ENCODE measurements at places on chromosomes 5 and 9.

- no peak for DNase-seq
These were observed 1890.1 kb upstream of the WWC1 start for GRCh38 chr5:166401391-166401790.

GRCh38 chr5:109981979-109982378, 292.3 kb downstream of the MAN2A1 start:
- DNase-seq: no peak

DNA sequence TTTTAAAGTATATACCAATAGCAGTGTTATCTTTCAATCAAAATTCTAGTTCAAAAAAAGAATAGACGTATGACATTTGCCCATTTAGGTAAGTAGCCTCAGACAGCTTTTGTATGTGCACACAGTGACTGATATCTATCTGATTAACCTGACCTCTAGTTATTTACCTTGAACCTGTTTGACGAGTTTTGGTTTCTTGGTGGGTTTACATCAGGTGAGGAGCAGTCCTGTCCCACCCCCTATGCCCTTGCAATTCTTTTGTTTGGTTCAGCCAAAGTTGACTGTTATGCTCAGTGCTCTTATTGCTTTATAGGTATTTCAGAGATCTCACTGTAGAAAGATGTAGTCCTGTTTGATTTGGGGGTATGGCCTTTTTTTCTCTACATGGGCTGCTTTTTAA, 147.2 kb downstream of the ISOC1 start:
- no peak for DNase-seq

DNA sequence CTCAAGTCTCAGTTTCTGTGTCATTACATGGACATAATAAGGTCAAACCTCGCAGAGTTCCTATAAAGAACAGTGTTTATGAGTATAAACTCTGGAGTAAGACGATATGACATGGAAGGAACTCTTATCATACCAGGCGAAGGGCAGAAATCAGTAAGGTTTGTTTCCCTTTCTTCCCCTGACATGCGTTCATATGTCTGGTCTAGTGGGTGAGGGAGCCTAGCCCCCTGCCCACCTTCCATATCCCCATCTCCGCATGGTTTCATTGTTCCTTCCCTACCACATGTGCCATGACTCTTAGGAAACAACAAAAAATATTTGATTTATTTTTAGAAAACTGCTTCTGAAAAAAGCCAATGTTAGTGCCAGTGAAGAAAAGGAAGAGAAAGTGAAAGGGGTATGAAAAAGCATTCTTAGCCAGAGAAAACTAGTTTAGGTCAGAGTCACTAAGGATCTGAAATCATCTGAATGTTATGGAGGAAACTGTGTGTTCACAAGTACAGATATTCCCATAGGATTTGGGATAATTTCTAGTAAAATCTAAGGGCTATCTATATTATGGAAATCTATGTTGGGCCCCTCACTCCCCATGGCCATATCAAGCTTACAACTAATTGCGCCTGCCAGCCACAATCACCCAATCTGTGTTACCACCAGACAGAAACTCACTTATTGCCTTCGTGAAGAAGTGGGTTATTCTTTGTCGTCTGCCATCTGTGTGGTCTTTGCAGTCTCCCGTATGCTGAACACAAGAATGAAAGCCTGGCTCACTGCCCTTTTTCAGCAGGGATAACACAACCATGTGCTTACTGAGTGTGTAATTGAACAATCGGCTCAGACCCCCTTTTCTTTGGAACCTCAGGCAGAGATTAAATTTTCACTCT, 19.9 kb upstream of the HMHB1 start:
- DNase-seq: peak; percentile 16

DNA sequence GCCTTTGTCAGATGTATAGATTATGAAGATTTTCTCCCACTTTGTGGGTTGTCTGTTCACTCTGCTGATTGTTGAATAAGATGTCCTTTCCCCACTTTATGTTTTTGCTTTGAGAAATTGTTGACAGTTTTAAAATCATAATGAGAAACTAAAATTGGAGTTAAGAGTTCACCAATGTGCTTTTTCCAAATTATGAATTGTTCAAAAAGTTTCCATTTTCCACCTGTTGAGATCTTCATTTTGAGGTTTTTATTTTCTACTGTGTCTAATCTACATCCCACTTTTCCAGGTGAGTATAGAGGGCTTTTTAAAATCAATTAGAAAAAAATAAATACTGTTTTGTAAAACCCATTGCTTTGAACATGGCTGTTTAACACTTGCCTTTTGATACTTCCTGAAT, 55.8 kb downstream of the LNPEP start:
- DNase-seq: no peak

DNA sequence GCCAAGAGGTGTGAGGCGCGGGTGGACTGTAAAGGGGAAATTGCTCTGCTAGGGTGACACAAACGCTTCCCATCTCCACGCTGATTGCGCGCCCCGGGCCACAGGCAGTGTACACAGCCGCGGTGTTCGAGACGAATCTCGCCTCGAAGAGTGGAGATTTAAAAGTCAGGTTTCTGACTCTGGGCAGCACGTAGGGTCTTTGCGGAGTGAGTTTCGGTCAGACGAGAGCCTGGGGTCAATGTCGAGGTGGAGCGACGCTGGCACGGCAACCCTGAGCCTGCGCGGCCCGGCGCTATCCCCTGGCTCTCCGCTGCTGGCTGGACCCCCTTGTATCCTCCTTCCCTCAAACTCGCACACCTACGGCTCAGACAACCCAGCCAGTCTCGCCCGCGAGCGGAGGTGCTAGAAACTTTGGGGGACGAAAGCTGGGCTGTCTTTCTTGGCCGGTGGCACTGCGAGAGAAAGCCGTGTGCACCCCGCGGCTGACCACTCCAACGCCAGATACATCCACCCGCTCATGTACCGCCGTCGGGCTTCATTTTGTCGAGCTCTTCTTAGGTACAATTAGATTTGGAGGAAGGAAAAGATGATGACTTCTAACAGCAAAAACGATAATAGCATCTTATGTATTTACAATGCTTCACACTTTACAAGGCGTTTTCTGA, 5.4 kb upstream of the FOXB2 start:
- DNase-seq: no peak

- no peak for DNase-seq
These were observed 4.6 kb downstream of the C5orf63 start for GRCh38 chr5:127068493-127069214.

GRCh38 chr5:172281346-172281745, 2.2 kb downstream of the UBTD2 start:
- DNase-seq: no peak

- DNase-seq: no peak
These were observed 133.6 kb upstream of the TUT7 start for GRCh38 chr9:86487838-86488233.

- DNase-seq: no peak
These were observed 20.1 kb upstream of the APC start for GRCh38 chr5:112717506-112718082.

- DNase-seq: no peak
These were observed 6.9 kb downstream of the RPL37 start for GRCh38 chr5:40828021-40828631.

DNA sequence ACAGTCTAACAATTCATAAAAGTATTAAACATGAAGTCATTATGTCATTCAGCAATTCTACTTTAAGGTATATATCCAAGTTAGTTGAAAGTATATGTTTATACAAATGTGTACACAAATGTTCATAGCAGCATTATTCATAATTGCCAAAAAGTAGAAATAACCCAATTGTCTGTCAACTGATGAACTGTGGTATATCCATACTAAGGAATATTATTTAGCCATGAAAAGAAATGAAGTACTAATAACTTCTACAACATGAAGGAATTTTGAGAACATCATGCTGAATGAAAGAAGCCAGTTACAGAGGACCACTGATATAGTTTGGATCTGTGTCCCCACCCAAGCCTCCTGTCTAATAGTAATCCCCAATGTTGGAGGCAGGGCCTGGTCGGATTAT, 224.3 kb downstream of the SPATA31D1 start:
- no peak for DNase-seq

DNA sequence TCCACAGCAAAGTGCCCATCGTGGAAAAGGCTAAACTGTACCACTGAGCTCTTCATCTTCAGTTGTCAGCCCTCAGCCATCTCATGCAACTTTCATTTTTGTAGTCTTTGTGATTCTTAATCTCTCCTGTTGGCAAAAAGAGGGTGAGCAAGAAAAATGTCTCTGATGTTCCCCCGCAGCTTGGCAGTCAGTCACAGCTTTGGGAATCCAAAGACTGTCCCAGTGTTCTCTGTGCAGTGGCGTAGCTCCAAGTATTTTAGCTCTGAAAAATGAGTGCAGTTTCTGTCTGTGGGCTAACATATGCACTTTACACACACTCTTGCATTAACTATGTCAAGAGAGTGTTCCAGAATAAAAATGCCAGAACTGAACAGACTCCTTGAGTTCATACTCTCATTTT, 372.2 kb downstream of the TMEM232 start:
- DNase-seq: no peak

DNA sequence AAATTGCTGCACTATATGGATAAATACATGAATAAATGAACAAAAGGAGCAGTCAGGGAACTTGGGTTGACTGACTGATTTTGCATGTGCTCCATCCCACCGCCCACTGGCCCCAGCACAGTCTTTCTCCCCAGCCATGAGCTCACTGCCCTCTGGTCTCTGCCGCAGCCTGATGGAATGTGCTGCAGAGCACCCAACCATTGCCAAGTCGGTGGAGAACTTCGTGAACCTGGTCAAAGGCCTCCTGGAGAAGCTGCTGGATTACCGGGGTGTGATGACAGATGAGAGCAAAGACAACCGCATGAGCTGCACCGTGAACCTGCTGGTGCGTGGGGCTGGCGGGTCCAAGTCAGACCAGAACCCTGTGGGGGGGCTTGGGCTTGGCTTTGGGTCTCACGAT, 53.9 kb upstream of the INSYN2B start:
- no peak for DNase-seq

DNA sequence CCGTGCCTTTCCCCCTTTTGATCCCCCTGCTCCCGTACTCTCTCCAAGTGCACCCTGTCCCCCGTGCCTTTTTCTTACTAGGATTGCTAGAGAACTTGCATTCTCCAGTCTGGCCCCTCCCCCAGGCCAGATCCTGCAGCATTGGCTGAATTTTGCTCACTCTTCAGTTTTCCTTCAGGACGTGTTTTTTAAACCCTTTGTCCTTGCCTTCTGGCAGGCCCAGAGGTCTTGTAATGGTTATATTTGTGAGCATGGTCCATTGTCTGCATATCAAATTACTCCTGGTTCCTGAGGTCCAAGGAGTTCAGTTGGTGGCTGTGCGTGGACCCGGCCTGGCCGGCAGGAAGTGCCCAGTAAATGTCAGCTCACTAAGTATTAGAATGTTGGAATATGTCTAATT, 606 bp downstream of the TBC1D13 start:
- peak; percentile 8 for DNase-seq

DNA sequence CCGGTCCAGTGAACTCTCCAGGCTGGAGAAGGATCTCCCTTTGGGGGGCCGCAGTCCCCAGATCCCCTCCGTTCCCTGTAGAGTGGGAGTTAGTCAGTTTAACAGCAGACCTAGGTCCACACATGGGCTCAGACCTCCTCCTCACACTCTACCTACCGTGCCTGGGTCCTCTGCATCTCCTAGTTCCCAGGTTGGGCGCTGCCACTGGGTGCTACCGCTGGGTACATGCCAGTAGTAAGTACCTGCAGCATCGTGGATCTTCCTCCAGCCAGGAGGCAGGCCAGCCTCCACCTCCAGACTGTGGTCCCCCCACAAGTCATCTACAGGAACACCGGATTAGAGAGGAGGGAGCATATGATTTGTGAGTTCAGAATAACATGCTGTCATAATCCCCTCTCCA, 802 bp downstream of the APBB3 start:
- DNase-seq: no peak

DNA sequence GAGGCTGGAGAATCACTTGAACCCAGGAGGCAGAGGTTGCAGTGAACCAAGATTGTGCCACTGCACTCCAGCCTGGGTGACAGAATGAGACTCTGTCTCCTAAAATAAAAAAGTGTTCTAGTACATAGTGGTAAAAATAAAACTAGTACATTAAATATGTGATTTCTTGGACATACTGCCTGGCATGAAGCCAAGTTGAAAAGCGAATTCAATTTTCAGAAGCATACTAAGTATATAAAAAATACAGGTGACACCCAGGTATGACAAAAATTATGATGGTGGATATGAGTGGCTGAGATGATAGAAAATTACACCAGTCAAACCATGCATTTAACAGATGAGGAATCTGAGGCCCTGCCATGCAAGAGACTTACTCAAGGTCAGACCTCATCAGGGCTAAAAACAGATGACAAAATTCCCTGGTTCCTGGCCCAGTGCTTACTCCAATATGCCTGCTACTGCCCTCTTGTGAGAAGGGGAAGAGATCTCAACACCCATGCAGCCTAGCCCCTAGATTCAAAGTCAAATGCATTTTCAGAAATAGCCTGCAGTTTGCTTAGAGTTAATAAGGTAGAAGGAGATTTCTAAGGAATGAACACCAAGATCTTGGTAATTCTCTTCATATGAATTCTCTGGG, 46.6 kb upstream of the GNPDA1 start:
- peak; percentile 10 for DNase-seq

GRCh38 chr5:169923988-169924387, 56.3 kb downstream of the INSYN2B start:
- DNase-seq: no peak

DNA sequence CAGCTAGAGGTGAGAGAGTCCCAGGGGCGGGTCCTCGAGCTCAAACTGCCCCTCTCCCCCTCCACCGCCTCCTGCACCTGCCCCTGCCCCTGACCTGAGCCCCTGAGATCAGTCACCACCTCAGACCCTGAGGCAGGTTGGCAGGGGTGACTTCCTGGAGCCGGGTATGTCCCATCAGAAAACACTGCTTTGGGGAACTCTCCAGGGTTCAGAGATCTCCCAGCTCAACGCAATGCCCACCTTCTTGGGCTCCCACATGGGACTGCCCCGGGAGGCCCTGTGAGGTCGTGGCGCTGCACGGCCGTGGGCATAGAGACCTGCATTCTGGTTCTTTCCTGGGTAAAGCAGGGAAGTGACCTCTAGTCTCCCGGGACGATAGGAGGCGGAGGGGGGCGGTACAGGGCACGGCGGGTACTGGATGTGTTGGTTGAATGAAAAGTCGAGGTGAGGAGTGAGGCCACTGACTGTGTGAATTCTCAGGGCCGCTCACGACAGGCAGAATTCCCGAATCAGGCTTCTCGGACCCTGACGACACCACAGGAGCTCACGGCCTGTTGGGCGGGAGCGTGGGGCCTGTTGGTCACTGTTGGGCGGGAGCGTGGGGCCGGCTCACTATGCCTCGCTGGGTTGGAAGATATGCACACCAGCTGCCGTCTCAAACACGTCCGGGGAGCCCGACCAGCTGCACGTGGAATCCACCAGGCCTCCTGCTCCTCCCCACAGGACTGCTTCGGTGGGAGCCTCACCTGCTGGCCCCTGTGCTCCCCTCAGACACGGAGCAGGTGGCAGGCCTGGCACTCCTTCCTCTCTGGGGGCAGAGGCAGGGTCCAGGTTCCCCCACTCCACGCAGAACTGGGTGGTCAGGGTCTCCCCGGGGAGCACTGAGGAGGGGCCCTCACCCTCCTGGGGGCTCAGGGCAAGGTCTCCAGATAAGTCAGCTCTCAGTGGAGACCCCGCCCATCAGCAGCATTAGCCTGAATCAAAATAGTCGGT, 178.0 kb upstream of the PPP1R26 start:
- DNase-seq: no peak

GRCh38 chr5:62547945-62548630, 30.5 kb upstream of the LRRC70 start:
- no peak for DNase-seq

- DNase-seq: no peak
These were observed 208.2 kb upstream of the ADRA1B start for GRCh38 chr5:159708090-159708489.

Data from tibial nerve (tissue), 4 donors.